ENCODE measurements at places on chromosomes 3 and 15. TPM values are rescaled to one million over a fixed set of nuclear protein-coding genes. Genes with fewer than 3 reads are reported as not detected.

Gene HYKK
- 5.9 TPM for total RNA-seq

Gene DNAH12
- 0.52 TPM for total RNA-seq

Gene GOLGA8N
- 12.2 TPM for total RNA-seq

Gene CIB2
- 4.0 TPM for total RNA-seq

Gene RNF168
- total RNA-seq, result 23.2 TPM

Gene PKM
- 780 TPM for total RNA-seq

Gene CHRFAM7A
- 1.4 TPM for total RNA-seq

Gene FSTL1
- 294 TPM for total RNA-seq

Gene PARP15
- 2.3 TPM for total RNA-seq

Gene CD86
- 10.5 TPM for total RNA-seq

Gene AHSG
- total RNA-seq, result 2.2 TPM

Gene RAMAC
- total RNA-seq, result 22.1 TPM

Gene SYNPR
- not detected for total RNA-seq

Gene PEAK1
- total RNA-seq, result 62.1 TPM

Gene ERICH6
- total RNA-seq, result 0.09 TPM

Gene TEX9
- 12.8 TPM for total RNA-seq

Gene WDR93
- total RNA-seq, result 0.49 TPM

Gene TMEM40
- not detected for total RNA-seq

Gene EPHA6
- 2.4 TPM for total RNA-seq

Gene MYEF2
- 41.1 TPM for total RNA-seq

Gene AP3B2
- 0.69 TPM for total RNA-seq

Gene TM4SF4
- 6,086 TPM for total RNA-seq

Gene CD80
- total RNA-seq, result 0.46 TPM

Gene RAD18
- 8.8 TPM for total RNA-seq

Gene PLD1
- 734 TPM for total RNA-seq

Gene DCP1A
- 23.0 TPM for total RNA-seq

Gene SLC28A2
- 86.6 TPM for total RNA-seq

Gene BFSP2
- not detected for total RNA-seq

Gene LARP6
- 23.5 TPM for total RNA-seq

Gene LRRN1
- total RNA-seq, result 33.0 TPM

Gene P2RY1
- 9.1 TPM for total RNA-seq

Gene CGNL1
- 7.9 TPM for total RNA-seq

Gene ACP3
- 2.1 TPM for total RNA-seq

Gene MASP1
- 17.8 TPM for total RNA-seq

Gene SPINT1
- 232 TPM for total RNA-seq

Gene PLSCR5
- not detected for total RNA-seq

Gene PCLAF
- 3.0 TPM for total RNA-seq

Gene SLC12A1
- not detected for total RNA-seq

Gene PRSS50
- total RNA-seq, result 0.17 TPM

Gene PLOD2
- total RNA-seq, result 72.8 TPM

Gene GREM1
- total RNA-seq, result 293 TPM

Gene SPATA12
- total RNA-seq, result 0.43 TPM

Gene CCDC9B
- 107 TPM for total RNA-seq

Gene MUSTN1
- total RNA-seq, result 4.7 TPM

Gene TM4SF18
- total RNA-seq, result 7.7 TPM

Gene COPS2
- 67.8 TPM for total RNA-seq

Gene SLC24A5
- not detected for total RNA-seq

Gene RPP25
- total RNA-seq, result 24.1 TPM

Gene TMEM87A
- 46.2 TPM for total RNA-seq
